Stimulated activated CD8-positive, alpha-beta memory T cell treated with anti-CD3 and anti-CD28 coated beads, Interleukin-7, amount 100 ng/mL, for 1 hour (primary cell): ENCODE measurements at places on chromosomes 16 and 17.

GRCh38 chr16:10045291-10045775 lies 136.9 kb downstream of the GRIN2A start:
- DNase-seq: no peak

GRCh38 chr17:81096741-81097133 lies 61.8 kb downstream of the BAIAP2 start:
- no peak for DNase-seq

DNA sequence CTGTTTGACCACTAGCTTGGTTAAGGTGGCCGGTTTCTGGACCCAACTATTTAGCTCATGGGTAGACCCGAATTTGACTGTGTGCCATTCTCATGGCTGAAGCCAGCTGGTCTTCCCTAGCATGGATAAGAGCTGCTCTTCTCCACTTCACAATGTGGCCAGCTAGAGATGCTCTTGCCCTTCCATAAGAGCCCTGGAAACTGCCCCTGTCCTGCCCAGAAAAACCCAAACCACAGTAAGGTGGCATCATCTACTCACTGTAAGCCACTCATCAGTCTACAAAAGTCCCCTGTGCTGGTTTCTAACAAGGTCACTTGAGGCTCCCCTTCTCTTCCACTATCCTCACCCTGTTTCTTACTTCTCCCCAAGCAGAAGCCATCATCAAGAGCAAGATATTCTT lies 165.1 kb downstream of the HS3ST2 start:
- DNase-seq: no peak

GRCh38 chr17:70552230-70552981 lies 383.1 kb downstream of the KCNJ2 start:
- no peak for DNase-seq

DNA sequence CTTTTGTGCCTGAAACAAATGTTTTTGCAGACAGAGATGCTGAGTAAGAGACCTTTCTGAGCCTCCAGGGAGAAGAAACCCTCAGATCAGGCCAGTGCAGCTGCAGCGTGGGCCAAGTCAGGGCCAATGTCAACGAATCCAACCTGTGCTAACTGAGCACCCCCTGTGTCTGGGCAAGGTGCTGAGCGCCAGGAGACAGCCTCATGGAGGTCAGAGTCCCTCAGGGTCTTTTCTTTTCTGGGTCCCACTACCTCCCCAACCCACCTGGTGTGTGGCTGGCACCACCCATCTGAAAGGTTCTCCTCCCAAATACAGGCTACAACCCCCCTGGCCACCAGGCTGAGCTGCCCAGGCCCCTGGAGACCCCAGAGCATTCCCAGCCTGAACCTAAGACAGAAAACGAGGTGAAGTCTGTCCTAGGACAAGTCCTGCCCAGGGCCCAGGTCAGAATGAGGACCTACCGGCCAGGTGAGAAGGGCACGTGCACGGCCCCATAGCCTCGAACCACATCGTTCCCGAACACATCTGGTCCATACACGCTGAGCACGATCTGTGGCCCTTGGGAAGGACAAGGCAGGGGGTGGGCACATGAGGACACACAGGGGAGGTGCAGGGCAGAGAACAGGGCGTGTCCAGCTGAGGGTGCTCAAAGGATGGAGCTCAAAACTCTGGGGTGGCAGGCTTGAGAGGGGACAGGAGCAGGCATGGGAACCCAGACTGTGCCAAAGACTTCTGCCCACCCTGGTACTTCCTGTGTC lies 15.0 kb downstream of the B9D1 start:
- DNase-seq: no peak

GRCh38 chr16:85381738-85382592 lies 231.2 kb upstream of the GSE1 start:
- no peak for DNase-seq

GRCh38 chr16:57614536-57614935 lies 13.9 kb upstream of the ADGRG1 start:
- no peak for DNase-seq

DNA sequence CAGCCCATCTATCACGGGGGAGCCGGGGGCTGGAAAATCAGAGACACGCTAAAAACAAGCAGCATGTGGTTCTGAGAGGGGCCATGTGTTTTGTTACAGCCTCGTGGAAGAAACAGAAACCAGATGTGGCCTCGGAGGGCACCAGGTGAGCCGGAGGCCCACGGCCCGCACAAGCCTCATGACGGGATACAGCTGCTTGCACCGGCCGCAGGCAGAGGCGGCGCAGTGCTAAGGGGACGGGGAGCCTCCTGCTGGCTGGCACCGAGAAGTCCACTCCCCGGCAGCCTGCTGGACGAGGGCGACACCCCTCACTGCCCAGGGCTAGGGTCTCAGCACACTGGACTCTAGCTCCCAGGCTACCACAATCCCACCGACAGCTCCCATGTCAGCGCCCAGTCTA lies 19.2 kb downstream of the NDUFAF8 start:
- no peak for DNase-seq

- no peak for DNase-seq
These were observed 13.2 kb upstream of the COTL1 start for GRCh38 chr16:84631153-84631466.

- no peak for DNase-seq
These were observed 204.2 kb downstream of the NTN1 start for GRCh38 chr17:9225305-9226101.

DNA sequence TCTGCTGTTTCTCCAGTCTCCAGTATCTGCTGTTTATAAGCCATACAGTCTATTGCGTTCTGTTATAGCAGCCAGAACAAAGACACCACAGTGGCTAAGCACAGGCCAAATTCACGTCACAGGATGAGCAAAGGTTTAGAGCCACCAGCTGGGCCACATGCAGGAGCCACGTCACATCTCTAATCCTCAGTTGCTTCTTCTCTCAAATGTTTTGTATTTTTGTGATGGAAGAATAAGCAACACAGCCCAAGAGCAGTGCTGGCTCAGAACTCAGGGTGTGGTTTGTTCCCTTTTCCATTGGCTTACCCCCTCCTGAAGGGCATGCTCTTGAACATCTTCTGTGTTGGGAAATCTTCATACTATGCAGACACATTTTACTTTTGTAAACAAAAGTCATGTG lies 309.4 kb upstream of the CDH5 start:
- no peak for DNase-seq
